ENCODE measurements at places on chromosomes 12 and 14. TPM values are rescaled to one million over a fixed set of nuclear protein-coding genes. Genes with fewer than 3 reads are reported as not detected.

DNA sequence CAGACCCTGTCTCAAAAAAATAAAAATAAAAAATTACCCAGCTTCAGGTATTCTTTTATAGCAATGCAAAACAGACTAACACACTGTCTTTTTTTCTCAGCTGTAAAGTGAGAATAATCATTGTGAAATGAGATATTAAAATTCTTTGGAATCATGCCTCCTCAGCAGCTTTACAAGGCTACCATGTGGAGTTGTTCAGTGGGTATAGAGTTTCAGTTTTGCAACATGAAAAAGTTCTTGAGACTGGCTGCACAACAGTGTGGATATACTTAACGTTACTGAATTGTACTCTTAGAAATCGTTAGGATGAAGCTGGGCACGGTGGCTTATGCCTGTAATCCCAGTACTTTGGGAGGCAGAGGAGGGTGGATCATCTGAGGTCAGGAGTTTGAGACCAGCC, 15.7 kb upstream of the MAPKAPK5 start:
- no peak for DNase-seq

Gene DAAM1
- 182 TPM for total RNA-seq

DNA sequence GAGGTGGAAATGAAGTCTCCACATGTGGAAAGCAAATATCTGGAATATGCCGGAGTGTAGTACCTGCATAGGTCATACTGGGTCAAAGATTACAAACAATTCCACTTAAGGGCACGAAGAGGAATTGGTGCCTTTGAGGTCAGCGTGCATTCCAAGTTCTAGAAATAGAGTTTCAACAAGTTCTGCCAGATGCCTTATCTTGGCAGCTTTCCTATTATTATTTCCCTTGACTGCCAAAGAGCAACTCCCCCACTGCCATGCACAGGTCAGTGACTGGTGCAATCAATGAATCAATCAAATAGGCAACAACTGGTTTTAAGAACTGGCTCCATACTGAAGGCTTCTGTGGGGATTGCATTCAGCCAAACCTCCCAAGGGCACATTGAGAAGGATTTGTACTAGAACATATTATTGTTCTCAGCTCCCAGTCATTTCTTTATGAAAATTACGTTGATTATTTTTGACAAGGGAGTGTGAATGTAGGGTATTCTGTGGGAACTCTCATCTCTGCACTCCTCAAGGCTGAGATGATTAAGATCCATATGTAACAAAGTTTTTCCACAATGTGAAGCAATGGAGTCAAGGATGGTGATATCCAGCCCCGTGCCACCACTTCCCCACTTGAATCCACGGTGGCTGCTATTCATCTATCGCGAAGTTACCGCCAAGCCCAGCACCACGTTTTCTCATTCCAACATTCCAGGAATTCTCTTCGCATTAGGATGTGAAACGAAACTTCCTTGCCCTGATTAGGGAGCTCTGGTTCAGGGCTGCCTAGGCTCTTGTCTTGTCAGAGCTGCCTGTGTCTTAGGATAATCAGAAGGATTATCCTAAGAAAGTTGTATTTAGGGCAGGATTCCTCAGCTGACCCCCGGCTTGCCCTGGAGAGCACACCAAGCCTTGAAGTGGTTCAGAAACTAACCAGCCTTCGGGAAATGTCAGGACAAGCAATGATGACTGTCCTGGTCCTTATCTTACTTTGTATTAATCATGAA, 115.1 kb upstream of the PCED1B start:
- DNase-seq = no peak

- DNase-seq = no peak
These were observed 39.4 kb upstream of the E2F7 start for GRCh38 chr12:77104792-77105191.

Gene INSM2
- total RNA-seq = 0.47 TPM

DNA sequence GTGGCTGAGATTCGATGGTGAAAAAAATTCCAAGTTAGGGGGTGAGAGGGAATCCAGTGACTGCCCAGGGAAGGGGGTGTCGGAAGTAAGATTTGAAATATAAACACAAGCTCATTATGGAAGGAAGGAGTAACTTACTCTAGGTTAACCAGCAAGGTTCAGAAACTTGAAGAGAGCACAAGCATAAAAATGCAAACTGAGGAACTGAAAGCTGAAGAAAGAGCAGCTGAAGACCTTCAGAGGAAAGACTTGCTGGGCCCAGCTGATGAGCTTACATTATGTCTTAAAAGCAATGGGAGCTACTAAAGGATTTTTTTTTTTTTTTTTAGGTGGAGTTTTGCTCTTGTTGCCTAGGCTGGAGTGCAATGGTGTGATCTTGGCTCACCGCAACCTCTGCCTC, 189.7 kb upstream of the GRIN2B start:
- DNase-seq = no peak

- no peak for DNase-seq
These were observed 42.2 kb downstream of the SLC17A8 start for GRCh38 chr12:100399095-100399494.

- no peak for DNase-seq
These were observed 6.7 kb upstream of the STXBP6 start for GRCh38 chr14:25056688-25057078.

Gene RAD51B
- total RNA-seq = 9.8 TPM

DNA sequence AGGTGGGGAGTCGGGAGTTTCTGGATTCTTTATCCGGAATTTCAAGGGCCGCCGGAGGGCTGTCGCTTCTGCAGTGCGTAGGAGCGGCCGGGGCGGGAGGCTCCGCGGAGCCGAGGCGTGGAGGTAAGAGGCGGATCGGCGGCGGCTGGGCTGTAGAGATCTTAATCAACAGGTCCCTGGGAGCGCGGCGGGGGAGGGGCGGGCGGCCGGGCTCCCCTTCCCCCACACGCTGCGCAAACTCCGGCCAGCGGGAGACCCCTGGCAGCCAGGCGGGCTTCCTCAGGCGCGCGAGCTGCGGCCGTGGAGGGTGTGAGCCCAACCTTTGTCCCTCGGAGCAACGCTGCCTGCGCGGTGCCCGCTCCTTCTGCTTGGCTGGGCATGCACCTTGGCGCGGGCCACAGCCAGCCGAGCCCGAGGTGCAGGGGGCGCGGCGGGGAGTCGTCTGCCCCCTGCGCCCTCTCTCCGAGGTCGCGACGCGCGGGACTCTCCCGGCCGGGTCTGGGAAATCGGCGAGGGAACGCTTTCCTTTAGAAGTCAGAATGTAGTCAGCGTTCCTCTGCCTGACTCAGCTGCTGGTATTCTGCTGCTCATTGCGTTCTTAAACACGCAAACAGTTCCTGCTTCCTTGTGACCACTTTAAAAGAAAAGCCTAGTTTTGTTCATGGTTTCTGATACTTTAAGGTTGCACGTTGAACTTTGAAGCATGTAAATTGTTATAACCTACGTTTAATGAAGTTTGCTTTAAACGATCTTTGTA, at the start of gene PALS1:
PALS1 (plus strand) TSS at position 25 of the 757 bp plus-strand sequence. CDS start 37,736 bp downstream, outside the sequence.
- DNase-seq = peak; percentile 40

DNA sequence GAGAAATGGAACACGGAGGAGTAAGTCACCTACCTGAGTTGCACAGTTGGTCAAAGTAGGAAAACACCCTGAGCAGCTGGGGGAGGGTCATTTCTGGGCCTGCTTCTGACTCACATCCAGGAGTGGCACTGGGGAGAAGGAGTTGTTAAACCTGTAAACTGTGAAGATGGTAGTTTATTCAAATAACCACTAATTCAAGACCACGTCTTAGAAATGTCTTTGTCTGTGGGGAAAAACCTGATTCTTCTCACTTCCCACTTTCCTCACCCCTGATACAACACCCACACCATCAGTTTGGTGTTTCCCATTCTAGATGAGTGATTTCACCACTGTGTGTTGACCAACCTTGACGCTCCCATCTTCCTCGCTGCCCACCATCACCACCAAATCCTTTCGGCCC, 207.1 kb downstream of the ANO4 start:
- no peak for DNase-seq

- DNase-seq = no peak
These were observed 112.4 kb downstream of the BCL11B start for GRCh38 chr14:99159341-99160340.

DNA sequence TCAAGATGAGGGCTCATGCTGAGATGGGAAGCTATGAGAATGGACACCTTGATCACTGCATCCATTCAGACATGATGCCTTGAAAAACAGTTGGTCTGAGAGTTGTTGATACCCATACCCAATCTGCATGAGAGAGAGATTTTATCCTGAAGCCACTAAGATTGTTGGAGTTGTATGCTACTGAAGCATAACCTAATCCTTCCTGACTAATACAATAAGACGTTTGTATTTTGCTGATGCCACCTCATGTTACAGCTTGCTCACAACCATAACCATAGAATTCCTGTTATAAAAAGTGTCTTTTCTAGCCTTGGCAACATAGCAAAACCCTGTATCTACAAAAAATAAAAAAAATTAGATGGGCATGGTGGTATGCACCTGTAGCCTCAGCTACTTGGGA, 12.7 kb upstream of the SERPINA1 start:
- DNase-seq = no peak

GRCh38 chr12:106046301-106046846, 92.4 kb downstream of the NUAK1 start:
- no peak for DNase-seq

- no peak for DNase-seq
These were observed 4.8 kb upstream of the NGDN start for GRCh38 chr14:23464700-23465099.

DNA sequence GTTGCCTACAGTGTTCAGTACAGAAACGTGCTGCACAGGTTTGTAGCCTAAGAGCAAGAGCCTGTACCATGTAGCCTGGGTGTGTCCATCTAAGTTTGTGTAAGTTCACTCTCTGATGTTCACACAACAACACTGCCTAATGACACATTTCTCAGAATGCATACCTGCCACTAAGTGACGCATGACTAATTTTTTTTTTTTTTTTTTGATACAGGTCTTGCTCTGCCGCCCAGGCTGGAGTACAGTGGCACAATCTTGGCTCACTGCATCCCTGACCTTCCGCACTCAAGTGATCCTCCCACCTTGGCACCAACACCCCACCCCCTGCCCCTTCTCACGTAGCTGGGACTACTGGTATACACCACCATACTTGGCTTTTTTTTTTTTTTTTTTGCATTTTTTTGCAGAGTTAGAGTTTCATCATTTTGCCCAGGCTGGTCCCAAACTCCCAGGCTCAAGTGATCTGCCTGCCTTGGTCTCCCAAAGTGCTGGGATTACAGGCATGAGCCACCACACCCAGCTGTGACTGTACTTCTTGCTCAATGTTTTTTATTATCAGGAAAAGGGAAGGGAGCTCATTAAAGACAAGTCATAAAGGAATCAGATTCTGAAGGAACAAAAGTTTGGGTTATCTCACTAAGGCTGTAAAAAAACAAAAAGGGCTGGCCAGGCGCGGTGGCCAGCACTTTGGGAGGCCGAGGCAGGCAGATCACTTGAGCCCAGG, 10.0 kb upstream of the CDC42BPB start:
- no peak for DNase-seq

DNA sequence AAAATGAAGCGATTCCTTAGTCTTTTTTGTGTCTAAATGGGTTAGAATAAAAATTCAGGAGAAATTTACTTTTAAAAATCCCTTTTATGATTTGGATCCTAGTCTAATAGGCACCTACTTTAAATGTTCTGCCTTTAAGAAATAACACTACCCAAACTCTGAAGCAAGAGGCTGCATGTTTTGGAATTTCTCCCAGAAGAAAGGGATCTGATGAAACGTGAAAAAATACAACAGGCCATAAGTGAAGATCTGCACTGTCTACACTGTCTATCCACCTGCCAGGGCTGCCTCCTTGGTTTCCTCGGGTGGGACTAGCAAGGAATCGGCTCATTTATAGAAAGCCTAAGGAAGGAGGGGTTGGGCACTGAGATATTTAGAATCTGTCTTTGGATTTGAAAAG, 22.1 kb downstream of the ACVR1B start:
- DNase-seq = no peak

Gene NANOG
- not detected for total RNA-seq

- DNase-seq = no peak
These were observed 55.6 kb upstream of the ACTN1 start for GRCh38 chr14:69034612-69035262.

GRCh38 chr14:22433069-22433468, 156.0 kb downstream of the DAD1 start:
- no peak for DNase-seq

DNA sequence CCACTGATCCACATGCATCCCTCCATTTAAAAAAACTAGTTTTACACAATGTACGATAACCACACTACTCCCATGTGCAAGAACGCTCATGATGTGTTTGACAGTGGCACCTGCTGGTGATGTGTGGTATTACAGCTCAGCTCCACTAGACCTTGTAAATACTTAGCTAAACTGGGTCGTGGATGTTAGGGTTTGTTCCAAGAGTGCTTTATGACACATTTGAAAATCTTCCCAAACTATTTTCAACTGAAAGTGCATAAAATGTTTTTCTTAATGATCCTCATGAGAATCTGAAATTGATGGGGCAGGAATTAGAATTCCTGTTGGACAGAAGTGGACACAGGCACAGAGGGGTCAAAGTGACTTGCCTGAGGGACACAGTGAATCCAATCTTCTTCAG, 99.2 kb downstream of the SCARB1 start:
- no peak for DNase-seq

- DNase-seq = no peak
These were observed 46.5 kb upstream of the SAV1 start for GRCh38 chr14:50714450-50715073.

- no peak for DNase-seq
These were observed 56.7 kb upstream of the CHGA start for GRCh38 chr14:92866181-92866752.

DNA sequence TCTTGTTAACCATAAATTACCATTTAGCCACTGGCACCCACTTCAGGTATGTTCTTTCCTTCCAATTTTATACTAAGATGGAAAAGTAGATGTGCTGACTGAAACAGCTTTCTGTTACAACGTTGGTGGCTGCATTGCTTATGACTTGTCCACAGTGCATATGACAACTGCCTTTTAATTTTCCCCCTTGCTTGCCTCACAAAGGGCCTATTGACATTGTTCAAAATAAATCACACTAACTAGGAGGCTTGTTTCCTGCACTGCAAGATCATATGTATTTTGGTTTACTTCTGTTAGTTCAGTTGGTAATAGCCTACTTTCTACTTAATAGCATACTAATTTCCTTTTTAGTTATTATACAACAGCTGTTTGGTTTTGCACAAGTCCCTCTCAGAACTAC, 55.4 kb downstream of the SCAF11 start:
- DNase-seq = no peak

DNA sequence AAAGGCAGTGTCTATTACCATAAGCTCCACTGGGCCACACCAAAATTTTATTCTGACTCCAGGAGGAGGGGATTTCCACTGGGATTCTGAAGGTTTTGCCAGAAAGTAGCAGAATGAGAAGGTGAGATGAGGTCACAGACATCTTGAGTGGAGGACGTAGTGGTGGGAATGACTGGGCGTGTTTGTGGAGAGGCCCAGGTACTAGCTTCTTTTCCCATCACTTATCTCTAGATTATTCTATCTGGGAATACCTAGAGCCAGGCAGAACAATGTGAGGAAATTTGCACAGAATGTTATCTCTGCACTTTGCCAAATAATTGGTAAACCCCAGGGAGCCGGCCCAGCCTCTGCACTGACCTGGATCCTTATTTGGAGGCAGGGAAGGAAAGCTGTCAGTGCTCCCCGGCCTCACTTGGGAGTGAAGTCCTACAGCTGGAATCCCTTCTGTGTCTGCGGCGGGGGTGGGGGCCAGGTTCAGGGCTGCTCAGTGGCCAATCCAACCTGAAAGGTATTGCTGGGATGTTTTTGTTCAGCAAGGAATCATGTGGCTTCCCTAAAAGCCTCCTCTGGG, 129.4 kb downstream of the C12orf75 start:
- DNase-seq = no peak

Data from occipital lobe (tissue), 3 donors.